NCI-H524 (cell line): ENCODE measurements at places on chromosomes 16 and 17.

DNA sequence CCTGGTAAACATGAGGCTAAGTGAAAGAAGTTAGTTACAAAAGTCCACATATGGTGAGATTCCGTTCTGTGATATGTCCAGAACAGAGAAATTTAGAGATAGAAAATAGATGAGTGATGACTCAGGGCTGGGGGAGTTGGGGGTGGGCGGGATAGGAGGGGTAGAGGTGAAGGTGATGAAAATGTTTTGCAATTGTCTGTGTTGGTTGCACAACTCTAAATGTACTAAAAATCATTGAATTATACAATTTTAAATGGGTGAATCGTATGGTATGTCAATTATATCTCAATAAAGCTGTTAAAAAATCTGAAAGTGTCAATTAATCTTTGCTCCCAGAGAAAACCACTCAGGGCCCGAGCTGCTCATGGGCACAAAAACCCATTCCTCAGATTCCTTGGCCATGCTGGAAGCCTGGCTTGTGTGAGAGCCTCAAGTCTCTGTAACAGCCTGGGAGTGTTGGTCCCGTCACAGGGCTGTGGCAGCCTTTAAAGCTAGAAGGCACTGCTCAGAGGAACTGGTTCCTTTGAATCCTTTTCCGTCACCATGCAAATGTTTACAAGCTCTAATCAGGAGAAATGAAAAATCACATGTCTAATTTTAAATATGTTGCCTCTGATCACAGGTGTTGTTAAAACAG lies 225.3 kb downstream of the WWOX start:
- DNase-seq, result no peak

- no peak for DNase-seq
Observed at GRCh38 chr16:70726892-70727361, 41.1 kb upstream of the MTSS2 start.

- DNase-seq, result no peak
Observed at GRCh38 chr16:89565256-89565505, 4.7 kb downstream of the RPL13 start.

DNA sequence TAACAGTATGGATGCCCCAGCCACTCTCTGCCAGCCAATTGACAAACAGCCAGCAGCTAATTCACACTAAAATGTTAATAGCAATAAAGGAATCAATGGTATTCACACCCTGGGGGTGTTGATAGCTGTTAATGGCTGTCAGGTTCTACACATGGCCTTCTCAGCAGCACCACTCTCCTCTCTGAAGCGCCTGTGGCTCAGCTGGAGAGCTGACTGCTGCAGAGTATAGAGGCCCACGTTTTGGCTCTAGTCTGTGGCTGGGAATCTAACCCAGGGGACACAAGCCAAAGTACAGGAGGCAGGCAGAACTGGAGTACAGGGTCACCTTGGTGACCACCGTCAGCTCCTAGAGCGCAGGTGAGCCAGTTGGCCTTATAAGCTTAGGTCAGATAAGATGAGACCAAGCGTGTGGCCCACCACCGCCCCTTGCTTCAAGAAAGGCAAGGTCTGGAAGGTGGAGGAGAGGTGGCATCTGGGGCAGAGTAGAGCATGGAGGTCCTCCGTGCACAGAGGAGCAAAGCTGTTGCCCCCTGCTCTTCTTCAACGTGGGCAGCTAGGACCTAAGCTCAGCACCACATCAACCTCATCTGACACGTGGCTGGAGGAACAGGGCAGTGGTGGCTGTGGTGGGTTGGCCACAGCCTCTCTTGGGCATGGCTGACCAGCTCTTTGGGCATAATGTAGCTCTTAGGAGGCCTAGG lies 25.4 kb downstream of the CCR7 start:
- DNase-seq, result no peak

DNA sequence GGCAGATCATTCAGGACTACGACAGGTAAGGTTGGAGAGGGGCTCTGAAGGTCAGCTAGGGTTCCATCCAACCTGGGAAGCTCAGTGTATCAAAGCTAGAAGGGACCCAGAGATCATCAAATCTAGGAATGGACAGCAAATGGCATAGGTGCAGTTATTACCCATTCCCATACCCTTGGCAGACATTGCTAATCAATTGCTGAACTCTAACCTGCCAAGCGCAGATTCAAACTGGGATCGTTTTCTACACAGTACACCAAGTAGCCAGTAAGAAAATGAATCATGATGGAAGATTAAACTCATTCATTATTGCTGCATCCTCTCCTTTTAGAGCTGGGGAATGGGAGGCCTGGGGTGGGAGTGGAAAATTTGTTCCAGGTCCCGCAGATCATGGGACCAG lies 33.6 kb downstream of the CPNE2 start:
- DNase-seq, result no peak

- DNase-seq, result no peak
Observed at GRCh38 chr16:5615868-5616642, 518.5 kb upstream of the EEF2KMT start.

- DNase-seq, result no peak
Observed at GRCh38 chr17:7323731-7324437, 5.3 kb downstream of the NEURL4 start.

GRCh38 chr16:48617104-48617705 lies 7.2 kb upstream of the N4BP1 start:
- no peak for DNase-seq
